ENCODE measurements at places on chromosomes 13 and 19. TPM values are rescaled to one million over a fixed set of nuclear protein-coding genes. Genes with fewer than 3 reads are reported as not detected.

Gene AZU1
- not detected for total RNA-seq

Gene LENG9
- total RNA-seq, result 4.9 TPM

Gene LACC1
- total RNA-seq, result 5.1 TPM

Gene CEACAM8
- not detected for total RNA-seq

DNA sequence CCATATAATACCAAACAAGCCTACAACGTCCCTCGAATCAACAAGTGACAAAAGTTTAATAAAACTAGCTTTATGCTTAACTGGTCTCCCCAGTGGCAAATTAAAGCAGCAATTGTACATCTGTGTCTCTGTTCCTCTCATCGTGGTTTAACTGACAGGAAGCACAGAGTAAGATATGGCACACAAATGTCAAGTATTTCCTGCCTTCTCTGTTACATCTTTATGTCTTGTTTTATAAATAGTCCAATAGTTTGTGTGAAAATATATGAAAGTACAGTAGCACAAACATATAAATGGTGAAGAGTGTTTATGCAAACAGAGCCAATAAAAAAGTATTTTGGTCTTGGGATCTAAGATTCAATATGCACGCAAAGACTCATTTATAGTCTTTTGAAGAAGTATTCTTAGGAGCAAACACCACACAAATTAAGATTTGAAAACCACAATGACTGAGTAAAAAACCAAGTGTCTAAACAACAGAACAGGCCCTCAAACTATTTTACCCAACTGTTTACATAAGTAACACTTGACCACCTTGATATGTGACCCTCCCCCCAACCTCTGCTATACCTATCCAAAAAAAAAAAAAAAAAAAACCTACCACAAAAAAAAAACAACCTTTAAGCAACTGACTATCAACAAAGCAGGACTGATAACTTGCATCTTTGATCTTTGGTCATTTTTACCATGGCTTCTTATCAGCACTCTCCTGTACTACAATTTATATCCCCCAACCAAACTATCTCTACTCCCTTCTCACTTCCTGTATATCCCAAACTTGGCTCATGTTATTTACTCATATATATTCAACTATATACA lies 14.0 kb downstream of the ELF1 start:
- no peak for DNase-seq

DNA sequence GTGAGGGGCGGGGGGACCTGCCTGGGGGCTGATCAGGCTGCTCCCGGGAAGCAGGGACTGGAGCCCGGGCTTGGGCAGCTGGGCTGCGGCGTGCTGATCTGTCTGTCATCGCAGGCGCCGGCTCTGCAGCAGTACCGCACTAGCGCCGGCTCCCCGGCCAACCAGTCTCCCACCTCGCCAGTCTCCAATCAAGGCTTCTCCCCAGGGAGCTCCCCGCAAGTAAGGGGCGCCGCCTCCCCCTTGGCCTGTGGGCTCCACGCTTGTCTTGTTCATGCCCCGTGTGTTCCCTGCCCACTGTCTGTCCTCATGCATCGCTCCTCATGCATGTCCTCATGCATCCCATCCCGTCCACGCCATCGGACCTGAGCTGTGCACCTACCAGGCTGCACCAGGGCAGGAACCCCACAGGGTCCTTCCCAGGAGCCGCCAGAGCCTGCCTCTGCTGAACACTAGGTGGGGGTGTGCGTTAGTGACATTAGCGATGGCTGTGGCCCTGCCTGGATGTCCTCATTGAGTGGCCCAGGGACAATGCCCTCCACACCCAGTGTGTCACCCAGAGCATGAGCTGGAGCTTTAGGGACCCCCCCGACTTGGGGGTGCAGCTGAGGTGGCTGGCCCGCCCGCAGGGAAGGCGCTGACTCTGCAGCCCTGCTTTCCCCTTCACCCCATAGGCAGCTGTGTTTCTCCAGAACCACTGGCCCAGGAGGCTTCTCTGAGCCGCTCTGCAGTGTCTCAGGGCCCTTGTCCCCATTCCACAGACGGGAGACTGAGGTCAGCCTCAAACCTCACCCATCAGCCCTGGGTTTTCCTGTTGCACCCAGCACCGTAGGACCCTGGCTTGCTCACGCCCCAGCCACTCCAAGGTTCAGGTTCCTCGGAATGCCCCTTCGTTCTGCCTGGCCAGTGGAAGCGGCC lies 19.5 kb downstream of the COMP start:
- DNase-seq, result no peak

GRCh38 chr13:79740991-79741390 lies 260.0 kb downstream of the NDFIP2 start:
- DNase-seq, result no peak

DNA sequence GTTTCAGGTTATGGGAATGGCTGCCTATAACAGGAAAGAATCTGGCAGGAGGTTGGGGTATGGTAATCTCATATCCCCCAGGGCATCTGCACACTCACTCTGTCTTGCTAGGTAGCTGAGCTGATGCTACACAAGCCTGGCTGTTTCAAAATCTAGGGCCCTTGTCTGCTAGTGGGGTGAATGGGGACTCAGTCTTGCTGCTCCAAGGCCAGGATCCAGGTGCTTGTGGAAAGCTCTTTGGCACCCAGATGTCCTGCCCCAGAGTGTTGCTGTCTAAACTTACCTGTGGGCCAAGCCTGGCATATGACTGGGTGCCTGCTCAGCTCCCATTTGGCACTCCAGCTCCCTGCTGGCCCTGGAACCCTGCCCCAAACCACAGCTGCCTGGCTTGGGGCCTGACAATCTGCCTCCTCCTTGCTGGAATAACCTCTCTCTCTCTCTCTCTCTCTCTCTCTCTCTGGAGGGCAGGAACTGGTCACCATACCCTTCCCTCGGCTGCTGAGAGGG lies 158.1 kb upstream of the TSC22D1 start:
- no peak for DNase-seq

GRCh38 chr19:27746691-27747380 lies 1466.1 kb downstream of the UQCRFS1 start:
- DNase-seq, result peak; percentile 9

DNA sequence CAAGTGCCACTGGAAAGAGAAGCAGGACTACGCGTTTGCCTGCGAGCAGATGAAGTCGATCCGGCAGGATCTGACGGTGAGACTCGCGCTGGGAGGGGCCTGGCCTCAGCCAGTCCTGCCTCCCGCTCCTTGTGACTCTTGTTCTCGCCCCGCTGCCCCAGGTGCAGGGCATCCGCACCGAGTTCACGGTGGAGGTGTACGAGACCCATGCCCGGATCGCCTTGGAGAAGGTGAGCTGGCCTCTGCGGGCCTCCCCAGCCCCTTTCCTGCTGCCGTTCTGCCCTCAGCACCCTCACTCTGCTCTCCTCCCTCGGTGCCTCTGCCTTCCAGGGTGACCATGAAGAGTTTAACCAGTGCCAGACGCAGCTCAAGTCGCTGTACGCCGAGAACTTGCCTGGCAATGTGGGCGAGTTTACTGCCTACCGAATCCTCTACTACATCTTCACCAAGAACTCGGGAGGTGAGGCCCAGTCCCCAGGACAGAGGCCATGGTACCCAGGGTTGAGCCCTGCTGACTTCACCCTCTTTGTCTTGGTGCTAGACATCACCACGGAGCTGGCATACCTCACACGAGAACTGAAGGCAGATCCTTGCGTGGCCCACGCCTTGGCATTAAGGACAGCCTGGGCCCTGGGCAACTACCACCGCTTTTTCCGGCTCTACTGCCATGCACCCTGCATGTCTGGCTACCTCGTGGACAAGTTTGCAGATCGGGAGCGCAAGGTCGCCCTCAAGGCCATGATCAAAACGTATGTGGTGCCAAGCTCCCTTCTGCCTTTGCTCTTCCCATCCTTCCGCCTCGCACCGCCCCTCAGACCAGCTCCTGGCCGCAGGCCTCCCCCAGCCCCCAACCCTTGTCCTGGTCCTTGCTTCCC lies 5.6 kb downstream of the LENG9 start:
- DNase-seq, result no peak

Measured in activated naive CD8-positive, alpha-beta T cell treated with anti-CD3 and anti-CD28 coated beads for 36 hours (primary cell).